ENCODE measurements at places on chromosomes 11 and 22.

- no peak for DNase-seq
These were observed 80.9 kb downstream of the MED15 start for GRCh38 chr22:20588092-20588842.

DNA sequence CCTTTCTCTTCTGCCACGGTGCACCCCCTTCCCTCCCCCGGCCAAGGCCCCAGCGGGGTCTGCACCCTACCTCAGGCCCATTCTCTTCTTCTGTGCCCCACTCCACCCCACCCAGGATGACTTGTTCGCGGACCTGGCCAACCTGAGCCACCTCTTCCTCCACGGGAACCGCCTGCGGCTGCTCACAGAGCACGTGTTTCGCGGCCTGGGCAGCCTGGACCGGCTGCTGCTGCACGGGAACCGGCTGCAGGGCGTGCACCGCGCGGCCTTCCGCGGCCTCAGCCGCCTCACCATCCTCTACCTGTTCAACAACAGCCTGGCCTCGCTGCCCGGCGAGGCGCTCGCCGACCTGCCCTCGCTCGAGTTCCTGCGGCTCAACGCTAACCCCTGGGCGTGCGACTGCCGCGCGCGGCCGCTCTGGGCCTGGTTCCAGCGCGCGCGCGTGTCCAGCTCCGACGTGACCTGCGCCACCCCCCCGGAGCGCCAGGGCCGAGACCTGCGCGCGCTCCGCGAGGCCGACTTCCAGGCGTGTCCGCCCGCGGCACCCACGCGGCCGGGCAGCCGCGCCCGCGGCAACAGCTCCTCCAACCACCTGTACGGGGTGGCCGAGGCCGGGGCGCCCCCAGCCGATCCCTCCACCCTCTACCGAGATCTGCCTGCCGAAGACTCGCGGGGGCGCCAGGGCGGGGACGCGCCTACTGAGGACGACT is 15.9 kb downstream of the RTN4RL2 start:
- DNase-seq, result peak; percentile 43

GRCh38 chr11:116257092-116257491 is 515.7 kb downstream of the BUD13 start:
- DNase-seq, result no peak

- DNase-seq, result no peak
These were observed 30.4 kb downstream of the USH1C start for GRCh38 chr11:17513853-17514252.

- no peak for DNase-seq
These were observed 154.2 kb downstream of the MPPED1 start for GRCh38 chr22:43566021-43566420.

GRCh38 chr11:61023966-61024295 is 52.5 kb downstream of the CD6 start:
- DNase-seq, result no peak

- DNase-seq, result no peak
These were observed 6.7 kb downstream of the OR6M1 start for GRCh38 chr11:123799438-123799837.

DNA sequence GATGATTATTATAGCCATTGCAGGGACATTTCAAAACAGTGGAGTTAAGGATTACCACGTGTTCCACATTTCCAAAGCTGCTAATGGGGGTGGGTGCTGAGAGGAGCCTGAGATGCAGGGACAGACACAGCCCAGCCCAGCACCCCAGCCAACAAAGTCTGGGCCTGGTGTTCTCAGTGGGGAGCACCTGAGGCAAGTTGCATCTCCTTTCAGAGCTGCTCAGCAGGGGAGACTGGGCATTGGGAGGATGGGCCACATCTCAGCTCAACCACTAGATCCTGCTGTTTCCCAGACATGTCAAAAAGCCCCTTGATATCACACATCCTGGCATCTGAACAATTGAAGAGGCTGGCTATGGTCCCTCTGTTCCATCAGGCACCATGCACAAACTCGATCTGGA is 458.0 kb upstream of the KIRREL3 start:
- no peak for DNase-seq

DNA sequence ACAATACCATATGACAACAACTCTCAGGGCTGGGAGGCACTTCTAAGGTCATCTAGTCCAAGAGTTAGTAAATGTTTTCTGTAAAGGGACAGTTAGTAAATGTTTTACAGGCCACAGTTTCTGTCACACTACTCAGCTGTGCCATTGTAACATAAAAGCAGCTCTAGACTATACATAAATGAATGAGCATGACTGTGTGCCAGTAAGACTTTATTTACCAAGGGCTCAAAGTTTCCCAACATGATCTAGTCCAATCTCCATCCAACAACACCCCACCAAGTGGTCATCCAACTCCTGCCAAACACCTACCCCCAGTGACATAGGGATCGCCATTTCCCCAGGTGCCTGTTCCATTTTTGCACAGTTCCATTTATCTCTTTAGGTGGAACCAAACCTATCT is 12.1 kb downstream of the SERGEF start:
- DNase-seq, result no peak

DNA sequence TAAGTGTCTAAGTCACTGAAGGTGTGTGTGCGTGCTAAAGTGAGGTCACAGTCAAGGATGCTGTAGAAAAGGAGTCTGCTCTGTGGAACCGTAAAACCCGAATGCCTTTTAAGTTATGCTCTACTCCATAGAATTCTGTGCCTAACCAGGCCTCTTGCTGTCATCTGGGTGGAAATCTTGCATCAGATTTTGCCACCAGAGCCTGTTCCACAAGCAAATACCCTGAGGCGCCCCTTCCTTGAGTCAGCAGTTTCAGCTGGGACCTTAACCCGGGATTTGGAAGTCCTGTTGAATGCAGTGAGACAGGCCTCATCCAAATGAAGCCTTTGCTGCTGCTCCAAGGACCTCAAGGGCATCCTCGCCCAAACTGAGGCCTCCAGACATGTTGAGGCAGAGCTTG is 109.8 kb downstream of the WNT11 start:
- DNase-seq, result no peak

DNA sequence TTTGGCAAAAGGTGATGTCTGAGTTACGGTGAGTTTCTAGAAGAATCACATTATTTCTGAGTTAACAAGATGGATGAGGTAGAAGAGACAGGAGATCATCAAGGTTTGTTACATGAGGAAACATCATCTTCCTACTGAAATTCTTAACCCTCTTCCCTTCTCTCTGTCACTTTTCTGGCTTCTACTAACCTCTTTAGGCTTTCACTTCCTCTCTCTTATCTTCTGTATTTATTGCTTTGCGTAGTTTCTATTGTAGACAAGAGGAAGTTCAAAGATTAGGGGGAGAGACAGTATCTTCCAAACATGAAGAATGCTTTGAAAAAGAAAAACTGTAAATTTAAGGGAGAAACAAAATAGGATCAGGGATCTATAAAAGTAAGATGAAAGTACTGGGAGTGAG is 75.4 kb downstream of the TRPC6 start:
- no peak for DNase-seq

GRCh38 chr11:133531458-133531857 is 843 bp downstream of the OPCML start:
- DNase-seq, result no peak

DNA sequence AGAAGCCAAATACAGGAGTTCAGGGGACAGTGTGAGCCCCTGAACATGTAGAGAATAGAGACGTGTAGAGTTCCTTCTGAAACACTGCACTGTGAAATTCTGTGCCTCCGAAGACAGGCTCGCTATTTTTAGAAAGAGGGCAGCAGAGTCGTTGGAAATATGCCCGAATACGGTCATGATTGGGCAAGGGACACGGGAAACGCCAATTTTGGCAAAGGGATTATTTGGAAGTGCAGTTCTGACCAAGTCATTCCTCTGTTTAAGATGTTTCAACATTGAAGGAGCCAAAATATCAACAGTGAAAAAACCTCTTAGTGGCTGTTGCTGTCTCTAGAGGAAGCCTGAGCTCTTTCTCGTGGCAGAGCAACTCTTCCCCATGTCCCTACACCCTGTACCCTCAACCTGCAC is 9.5 kb upstream of the CBX6 start:
- no peak for DNase-seq

DNA sequence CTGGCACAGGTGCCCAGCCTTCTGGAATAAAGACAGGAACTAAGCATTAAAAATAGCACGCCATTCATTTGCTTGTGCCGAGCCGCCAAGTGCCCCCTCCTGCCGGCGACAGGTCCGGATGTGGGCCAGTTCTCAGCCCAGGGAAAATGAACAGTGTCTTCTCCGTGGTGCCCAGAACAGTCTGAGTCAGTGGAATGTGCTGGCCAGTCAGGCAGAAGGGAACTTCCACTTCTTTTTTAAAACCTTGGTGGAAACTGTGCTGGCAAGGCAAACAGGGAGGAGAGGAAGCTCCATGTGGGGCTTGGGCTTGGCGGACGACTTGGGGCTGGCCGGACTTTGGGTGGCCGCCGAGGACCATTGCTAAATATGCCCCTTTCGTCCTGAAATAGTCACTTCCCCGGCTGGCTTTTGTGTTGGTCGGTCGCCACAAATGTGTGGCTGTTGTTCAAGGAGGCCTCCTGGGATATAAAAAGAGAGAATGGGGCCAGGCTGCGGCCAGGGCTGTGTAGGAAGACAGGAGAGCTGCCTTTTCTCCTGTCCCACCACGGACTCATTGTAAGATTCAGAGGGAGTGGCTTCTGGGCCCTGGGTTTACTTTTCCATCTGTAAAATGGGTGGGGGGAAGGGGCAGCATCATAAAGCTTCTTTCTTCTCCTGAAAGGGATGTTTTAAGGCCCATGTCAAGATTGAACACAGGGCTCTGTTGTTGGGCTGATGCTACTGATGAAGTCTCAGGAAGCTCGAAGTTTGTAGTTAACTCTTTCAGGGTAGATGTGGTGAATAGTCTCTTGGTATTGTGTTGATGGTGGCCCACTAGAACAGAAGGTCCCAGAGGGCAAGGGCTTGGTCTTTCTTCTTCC is 101.0 kb downstream of the PTPRJ start:
- no peak for DNase-seq

- no peak for DNase-seq
These were observed 51.1 kb upstream of the MUC15 start for GRCh38 chr11:26623076-26623659.

GRCh38 chr22:49853981-49854831 is 562 bp downstream of the ZBED4 start:
- peak; percentile 41 for DNase-seq

- DNase-seq, result no peak
These were observed 37.6 kb upstream of the MTNR1B start for GRCh38 chr11:92931746-92932422.

DNA sequence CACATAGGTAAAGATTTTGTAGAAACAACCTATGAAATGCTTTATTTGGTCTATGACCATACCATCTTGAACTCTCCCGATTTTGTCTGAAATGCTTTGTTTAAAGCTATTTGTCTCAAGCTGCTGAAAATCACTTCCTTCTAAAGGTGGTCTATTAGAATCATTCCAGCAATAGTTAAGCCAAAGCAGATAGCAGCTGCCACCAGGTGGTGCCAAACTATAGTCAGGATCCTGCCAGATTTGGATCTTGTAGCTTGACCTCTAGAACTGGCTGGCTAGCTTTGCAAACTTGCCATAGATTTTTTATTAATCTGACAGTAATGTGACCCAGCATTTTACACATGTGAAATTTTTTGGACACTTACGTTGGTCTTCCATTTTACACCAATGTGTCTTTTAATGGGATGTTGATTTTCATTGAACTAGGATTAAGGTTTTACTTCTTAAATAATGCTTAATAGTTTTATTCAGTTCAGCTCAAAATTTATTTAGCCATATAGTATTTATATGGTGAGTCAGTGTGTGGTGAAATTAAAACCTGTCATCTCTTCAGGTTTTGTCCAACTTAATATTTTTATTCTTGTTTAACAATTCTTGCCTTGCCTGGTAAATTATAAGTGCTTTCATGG is 19.7 kb downstream of the CTR9 start:
- peak; percentile 21 for DNase-seq

GRCh38 chr11:23315286-23315685 is 455.0 kb upstream of the CCDC179 start:
- no peak for DNase-seq

DNA sequence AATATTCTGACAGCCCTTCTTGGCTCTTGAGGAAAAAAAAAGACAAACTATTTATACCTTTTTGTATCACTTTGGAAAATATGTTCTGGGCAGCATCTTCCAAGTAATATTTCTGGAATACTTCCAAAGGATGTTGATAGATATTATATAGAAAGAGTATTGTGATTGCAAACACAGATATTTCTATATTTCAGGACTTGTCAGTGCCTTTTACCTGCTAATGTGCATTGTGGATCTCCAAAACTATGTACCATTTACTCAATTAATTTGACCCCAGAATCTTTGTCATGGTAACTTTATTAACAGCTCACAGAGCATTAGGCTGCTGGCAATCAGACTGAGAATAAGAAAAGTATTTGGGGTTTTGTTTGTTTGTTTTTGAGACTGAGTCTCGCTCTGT is 16.7 kb upstream of the CCND1 start:
- no peak for DNase-seq

GRCh38 chr11:1946812-1947484 is at the start of gene MRPL23:
MRPL23 (plus strand) TSS chr11:1947332; CDS start chr11:1947363, 31 bp downstream.
- peak; percentile 53 for DNase-seq

DNA sequence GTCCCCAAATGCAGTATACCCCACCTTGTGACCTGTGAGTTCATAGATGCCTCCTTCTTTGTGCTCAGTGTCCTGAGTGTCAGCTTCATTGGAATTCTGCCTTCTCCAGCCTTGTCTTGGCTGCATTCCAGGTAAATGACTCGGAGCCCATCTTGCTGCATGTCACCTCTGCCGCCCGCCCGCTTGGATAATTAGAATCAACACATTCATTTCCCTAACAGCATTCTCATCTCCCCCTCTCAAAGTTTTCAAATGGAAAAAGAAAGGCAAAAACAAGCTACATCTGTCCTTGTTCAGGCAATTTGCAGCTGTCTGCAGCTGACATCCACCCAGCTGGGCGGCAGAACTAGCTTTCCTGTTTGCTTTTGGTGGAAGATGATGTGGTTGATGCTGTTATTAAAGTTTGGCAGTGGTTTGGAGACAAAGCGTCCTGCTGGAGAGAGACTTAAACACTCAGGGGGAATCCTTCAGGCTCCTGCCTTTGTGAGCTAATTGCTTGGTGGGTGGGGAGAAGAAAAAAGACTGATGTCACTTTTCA is 198.8 kb upstream of the SEZ6L start:
- DNase-seq, result no peak

GRCh38 chr11:18927550-18928322 is 11.5 kb downstream of the MRGPRX1 start:
- DNase-seq, result no peak

- no peak for DNase-seq
These were observed at the start of gene OOSP3 for GRCh38 chr11:59878575-59878974. OOSP3 (plus strand) TSS chr11:59878782; CDS start chr11:59878809, 27 bp downstream.

GRCh38 chr11:1648653-1649420 is 19.3 kb downstream of the KRTAP5-5 start:
- DNase-seq, result no peak
